Head of caudate nucleus (tissue), 42 donors: ENCODE measurements at places on chromosomes 7 and 10.

DNA sequence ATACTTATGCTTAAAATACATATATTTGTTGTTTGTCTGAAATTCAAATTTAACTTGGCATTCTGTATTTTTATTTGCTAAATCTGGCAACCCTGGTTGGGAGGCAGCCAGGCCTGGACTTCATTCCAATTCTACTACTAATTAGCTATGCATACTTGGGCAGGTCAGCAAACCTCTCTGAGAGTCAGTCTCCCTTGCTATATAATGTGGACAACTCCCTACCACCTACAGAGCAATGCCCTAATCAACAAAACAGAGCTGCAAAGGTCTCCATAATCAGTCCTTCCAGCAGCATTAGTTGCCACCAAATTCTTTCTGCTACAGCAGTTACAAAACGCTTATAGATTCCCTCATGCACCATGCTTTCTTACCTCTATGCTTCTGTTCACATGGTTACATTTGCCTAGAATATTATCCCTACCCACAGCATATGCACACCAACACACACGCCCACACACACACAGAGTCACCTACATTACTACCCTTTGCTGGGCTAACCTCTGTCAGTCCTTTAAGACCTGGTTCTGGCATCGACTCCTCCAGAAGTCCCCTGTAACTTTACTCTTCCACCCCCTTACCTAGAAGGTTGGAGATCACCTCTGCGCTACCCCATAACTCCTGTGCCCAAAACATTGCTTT is 188.7 kb downstream of the FGFR2 start:
- no peak for DNase-seq

- DNase-seq, result peak; percentile 38
These were observed 122.9 kb upstream of the KCTD7 start for GRCh38 chr7:66505531-66506451.

DNA sequence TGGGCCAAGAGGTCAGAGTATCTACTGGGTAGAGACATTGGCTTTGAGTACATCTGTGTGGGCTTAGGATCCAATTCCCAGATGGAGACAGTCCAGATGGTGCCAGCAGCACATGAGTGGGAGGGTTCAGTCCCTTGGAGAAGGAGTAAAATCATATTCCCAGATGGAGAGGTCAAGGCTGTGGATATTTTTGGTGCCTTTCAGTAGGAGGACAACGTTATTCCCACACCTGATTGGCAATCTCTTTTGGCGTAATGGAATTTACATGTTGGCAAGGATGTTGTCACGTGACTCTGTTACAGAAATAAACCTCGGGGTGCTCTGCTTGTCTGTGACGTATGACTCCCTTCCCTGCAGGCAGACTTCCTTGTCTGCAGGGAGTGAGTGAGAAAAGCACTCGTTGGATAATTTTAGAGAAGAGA is 27.6 kb downstream of the NPS start:
- DNase-seq, result no peak

GRCh38 chr10:91247360-91248111 is 27.1 kb downstream of the PCGF5 start:
- no peak for DNase-seq

DNA sequence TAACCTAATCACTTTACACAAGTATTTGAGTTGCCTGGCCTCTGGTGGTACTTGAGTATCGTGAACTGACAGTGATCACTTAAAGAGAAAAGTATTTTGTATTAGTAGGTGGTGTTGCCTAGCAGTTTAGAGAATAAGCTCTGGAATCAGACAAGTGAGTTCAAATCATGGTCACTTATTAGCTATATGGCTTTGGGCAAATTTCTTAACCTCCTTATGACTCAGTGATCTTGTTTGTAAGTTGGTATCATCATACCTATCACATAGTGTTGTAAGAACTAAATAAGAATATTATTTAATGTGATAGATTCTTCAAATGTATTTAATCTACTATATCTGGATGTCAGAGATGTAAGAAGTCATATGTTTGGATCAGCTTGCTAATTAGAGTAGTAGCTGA is 163.8 kb downstream of the RNF133 start:
- no peak for DNase-seq

GRCh38 chr7:100153708-100154535 is 4.6 kb downstream of the TRAPPC14 start:
- no peak for DNase-seq

DNA sequence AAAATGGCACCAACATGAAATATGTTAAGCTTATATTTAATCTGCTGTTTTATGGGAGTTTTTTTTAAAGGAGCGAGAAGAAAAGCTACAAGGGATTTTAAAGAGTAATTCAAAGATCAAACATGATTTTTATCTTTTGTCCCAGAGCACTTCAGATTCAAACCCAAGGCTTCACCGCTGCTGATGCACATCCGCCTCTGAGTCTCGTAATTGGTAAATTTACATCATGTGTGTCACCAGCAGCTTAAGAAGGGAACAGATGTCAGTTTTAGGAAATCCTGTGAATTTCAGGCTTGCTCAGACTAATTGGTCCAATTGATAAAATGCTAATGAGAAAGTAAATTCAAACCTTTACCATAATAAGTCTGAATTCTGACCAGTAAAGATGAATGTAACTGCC is 406.3 kb downstream of the GFRA1 start:
- DNase-seq, result no peak

DNA sequence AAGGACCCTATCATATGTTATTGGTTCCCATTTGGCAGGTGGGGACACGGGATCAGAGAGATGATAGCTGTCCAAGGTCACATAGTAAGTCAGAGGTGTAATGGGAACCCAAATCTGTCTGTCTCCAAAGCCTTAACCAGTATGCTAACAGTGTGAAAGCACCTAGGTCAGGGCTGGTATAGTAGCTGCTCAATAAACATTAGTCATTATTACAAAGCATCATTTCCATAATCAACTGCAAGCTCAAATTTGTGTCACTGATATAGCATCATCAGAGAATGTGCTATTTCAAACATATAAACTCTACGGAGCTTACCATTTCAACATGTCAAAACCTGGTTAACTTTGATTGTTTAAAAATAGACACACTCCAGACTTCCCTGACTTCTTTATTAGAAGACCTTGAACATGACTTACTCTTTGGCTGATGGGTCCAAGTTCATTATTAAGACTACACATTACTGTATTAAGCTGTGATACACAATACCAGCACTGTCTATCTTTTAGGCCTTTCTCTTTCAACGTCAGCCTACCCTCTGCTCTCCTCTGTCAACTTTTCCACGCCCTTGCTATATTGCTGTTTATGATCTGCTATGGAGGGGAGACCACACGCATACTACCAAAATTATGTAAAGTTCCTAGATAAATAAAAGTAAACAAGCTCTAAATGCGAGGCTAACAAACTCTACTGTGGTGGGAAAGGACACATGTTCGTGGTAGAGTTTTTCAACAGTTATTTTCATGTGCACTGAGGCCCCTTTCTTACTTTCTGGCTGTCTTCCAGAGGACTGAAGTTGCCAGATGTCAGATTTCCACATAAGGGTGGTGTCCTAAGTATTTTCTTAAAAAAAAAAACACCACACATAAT is 33.6 kb downstream of the DNMBP start:
- no peak for DNase-seq

- no peak for DNase-seq
These were observed 6.3 kb upstream of the UNCX start for GRCh38 chr7:1226186-1226901.

DNA sequence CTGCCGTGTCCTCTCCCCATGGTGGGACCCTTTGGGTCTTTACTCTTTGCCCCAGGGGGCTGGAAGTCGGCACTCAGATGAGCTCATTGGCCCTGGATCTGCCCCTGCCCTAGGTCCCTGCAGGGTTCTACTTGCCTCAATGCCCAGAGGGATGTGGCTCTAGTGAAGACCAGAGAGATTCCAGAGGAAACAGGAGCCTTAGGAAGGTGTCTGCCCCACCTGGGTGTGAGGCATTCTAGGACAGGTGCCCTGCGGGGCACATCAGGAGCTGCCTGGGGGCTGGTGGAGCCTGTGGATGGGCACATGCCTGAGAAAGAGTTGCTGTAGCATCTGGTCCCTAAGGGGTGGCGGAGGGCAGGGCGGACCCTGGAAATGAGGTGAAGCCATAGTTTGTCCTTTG is 128.6 kb downstream of the ADCY1 start:
- DNase-seq, result no peak

DNA sequence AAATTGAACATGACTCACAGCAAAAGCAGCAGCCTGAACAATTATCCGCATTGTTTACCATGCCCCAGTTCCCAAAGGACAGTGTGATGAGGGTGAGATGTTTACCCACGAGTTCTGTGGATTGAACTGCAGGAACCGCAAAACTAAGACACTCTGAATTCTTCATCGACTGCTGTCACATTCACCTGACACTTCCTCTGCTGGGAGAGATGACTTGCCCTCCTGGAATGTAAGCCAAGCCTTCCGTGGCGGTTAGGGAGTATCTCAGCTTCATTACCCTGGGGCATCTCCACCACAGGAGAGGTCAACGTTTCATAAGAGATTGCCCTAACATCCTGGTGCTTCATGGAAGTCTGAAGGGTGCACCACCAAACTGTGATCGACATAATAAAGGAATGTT is 374.6 kb upstream of the ADARB2 start:
- no peak for DNase-seq
